ENCODE measurements at places on chromosomes 2 and 18. TPM values are rescaled to one million over a fixed set of nuclear protein-coding genes. Genes with fewer than 3 reads are reported as not detected.

CCDC148 gene
- total RNA-seq, result 1.1 TPM

THSD7B gene
- total RNA-seq, result not detected

CD8A gene
- total RNA-seq, result 0.34 TPM

CIDEA gene
- total RNA-seq, result not detected

NAT8 gene
- not detected for total RNA-seq

EFR3B gene
- total RNA-seq, result 12.3 TPM

FTCDNL1 gene
- 2.9 TPM for total RNA-seq

POTEJ gene
- total RNA-seq, result not detected

All from A549 treated with GW870086 at 1 μM for 4 hours (cell line).